ENCODE measurements at places on chromosomes 2 and 18. TPM values are rescaled to one million over a fixed set of nuclear protein-coding genes. Genes with fewer than 3 reads are reported as not detected.

PLEKHH2 gene
- 7.8 TPM for total RNA-seq

KCNK3 gene
- total RNA-seq, result 0.71 TPM

REG3G gene
- total RNA-seq, result 0.86 TPM

DSC1 gene
- not detected for total RNA-seq

MEP1B gene
- total RNA-seq, result not detected

OBSL1 gene
- 45.2 TPM for total RNA-seq

ERMN gene
- not detected for total RNA-seq

KCNS3 gene
- 5.2 TPM for total RNA-seq

FAM117B gene
- 9.1 TPM for total RNA-seq

STAT4 gene
- total RNA-seq, result 2.0 TPM

TRAF3IP1 gene
- 19.4 TPM for total RNA-seq

Data from HCT116 (cell line).